ENCODE measurements at places on chromosomes 5 and 9.

DNA sequence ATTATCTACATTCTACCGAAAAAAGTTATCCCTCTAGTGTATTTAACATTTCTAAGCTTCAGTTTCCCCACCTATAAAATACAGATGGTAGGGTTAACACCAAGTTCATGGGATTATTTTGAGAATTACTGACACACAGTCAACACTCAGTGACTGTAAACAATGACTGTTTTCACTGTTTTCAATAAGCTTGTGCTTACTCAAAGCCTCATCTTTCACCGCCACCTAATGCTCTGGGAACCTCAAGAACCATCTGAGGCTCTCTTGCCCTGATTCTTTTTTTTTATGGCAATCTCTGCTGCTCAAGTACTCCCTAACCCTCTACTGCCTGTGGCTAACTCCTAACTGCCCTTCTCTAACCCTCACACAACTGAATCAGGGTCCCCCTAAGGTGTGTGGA lies 59.6 kb downstream of the SETX start:
- no peak for DNase-seq

GRCh38 chr5:4230471-4230785 lies 634.8 kb downstream of the IRX1 start:
- no peak for DNase-seq

GRCh38 chr9:120989065-120989464 lies 61.0 kb downstream of the C5 start:
- no peak for DNase-seq

- no peak for DNase-seq
Observed at GRCh38 chr5:120538644-120539043, 74.5 kb downstream of the PRR16 start.

DNA sequence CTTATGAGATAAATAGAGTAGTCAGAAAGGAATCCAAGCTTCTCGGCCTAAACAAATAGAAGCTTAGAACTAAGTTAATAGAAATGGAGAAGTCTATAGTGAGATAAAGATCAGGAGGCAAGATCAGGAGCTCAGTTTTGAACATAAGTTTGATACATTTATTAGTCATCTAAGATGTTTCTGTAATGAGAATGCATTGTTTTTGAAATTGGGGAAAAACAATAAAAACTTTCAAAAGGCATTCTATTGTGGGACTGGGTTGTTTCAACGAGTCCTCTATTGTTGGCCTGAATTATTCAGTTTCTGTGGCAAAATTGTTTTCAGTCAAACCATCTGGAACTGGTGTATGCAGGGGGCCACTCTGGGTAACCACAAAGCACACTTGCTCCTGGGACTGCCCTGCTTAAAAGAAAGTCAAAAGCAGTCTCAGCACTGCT lies 181.0 kb upstream of the CLINT1 start:
- DNase-seq: no peak

DNA sequence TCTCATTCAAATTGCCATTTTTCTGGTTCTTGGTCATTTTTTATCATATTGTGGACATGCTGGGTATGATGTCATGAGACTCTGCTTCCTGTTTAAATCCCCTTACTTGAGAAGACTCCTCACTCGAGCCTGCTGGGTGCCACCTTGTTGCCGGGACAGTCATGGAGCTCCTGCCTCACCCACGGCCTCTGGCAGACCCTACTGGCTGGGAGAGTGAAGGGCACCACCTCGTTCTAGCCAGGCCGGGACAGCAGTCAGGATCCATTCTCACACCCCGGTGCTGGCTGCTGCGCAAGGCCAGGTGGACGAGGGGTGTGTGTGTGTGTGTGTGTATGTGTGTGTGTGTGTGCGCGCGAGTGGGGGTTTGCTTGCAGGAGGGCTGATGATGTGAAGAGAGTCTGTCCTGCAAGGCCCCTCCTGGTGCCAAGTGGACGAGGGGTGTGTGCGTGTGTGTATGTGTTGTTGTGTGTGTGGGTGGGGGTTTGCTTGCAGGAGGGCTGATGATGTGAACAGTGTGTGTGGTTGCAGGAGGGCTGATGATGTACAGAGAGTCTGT lies 4.4 kb downstream of the CEP72 start:
- DNase-seq: peak; percentile 43

GRCh38 chr9:1495282-1496030 lies 445.3 kb downstream of the DMRT2 start:
- no peak for DNase-seq

DNA sequence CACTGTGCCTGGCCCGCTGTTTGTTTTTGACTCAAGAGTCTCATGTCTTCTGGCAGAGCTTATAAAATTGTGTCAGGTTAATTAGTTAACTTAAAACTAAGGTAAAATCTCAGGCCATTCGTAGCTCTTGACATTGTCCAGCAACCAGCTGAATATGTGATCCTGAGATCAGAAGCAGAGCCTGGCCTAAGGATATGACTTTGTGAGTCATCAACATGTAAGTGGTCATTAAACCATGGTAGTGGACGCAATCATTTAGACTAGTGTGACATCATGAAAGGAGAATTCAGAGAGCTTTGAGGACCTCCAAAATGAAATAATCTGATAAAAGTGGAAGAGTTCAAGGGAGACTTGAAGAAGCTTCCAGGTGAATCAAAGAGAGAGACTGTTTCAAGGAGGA lies 23.3 kb downstream of the SPZ1 start:
- DNase-seq: no peak

DNA sequence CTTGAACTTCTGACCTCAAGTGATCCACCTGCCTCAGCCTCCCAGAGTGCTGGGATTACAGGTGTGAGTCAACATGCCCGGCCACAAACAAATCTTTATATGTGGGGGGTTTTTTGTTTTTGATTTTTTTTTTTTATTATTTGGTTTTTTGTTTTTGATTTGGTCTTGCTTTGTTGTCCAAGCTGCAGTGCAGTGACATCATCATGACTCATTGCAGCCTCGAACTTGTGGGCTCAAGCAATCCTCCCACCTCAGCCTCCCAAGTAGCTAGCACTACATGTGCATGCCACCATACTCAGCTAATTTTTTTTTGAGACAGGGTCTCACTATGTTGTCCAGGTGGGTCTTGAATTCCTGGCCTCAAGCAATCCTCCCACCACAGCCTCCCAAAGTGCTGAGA lies 42.4 kb downstream of the ALDH7A1 start:
- no peak for DNase-seq

GRCh38 chr9:31210978-31211570 lies 1173.4 kb upstream of the ACO1 start:
- DNase-seq: peak; percentile 17

DNA sequence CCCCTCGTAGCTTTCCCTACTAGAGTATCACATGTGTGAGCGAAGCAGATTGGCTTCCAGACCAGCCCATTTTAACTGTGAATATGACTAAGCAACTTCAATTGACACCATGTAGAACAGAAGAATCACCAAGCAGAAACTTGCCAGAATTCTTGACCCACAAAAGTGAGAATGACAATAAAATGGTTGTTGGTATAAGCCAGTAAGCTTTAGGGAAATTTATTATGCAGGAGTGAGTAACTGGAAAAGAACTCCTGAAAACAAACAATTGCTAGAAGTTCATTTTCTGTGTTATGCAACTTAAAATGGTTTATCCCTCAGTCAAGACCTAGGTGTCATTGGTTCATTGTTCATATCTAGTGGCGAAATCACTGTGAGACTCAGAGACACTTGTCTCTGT lies 303.1 kb downstream of the DMRT2 start:
- no peak for DNase-seq

DNA sequence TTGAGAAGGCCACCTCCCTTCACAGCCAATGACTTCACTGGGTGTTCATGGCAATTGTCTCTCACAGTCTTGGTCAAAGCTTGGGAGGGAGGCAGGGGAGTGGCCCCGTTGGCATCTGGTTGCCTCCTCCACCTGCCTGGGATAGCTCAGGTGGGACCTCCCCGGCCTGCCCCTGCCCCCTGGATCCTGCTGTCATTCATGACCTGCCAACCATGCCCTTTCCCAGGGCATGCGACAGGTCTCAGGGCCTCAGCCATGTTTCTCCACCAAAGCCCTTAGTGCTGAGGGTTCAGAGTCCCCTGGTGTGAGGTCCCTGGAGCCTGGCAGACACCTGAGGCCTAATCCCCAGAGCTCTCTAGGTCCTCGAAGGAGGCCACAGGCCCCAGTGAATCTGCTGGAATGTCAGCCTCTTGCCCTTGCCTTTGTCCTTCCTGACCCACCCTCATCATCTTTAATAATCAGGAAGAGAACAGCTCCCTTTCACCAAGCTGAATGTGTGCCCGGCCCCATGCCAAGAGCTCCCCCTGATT lies 5.6 kb downstream of the DAB2IP start:
- DNase-seq: no peak

DNA sequence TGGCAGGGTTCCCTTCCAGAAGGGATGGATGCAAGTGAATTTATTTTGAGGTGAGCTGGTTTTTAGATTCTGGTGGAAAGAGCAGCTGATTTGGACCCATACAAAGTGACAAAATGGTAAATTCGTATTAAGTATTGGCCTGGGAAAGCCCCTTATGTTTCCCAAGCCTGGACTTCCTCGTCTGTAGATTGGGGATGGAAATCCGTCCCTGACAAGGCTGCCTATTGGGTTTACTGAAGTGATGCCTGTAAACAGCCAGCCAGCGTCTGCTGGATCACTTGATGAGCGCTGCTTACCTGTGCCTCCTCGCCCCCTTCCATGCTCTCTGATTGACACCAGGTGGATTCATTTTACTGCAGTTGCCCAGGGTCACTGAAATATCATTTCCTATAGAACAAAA lies 233.8 kb downstream of the GADD45G start:
- DNase-seq: no peak

DNA sequence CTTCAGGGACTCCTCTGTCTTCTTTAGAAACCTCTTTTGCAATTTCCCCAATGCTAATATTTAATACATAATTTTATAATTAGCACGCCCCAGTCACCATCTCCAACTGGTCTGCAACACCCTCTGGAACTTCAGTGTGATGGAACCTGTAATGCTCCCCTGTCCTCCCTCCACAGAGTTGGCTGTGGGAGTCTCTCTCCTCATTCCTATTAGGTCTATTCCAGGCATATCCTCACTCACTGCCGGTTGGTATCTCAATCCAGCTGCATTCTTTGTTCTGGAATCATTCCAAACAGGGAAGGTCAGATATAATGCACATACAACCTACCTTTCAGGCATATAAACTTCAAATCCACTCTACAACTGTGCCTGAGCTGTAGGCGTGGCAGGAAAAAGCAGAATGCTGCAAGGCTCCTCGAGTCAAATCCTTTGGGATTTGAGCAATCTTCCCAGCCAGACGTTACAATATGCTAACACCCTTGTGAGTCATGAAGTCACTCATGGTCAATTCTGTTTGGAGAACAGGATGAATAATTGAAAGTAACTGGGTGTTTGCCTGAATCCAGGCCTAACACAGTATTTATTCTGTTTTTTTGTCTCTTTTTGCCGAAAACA lies 293.8 kb downstream of the CWC27 start:
- peak; percentile 72 for DNase-seq

DNA sequence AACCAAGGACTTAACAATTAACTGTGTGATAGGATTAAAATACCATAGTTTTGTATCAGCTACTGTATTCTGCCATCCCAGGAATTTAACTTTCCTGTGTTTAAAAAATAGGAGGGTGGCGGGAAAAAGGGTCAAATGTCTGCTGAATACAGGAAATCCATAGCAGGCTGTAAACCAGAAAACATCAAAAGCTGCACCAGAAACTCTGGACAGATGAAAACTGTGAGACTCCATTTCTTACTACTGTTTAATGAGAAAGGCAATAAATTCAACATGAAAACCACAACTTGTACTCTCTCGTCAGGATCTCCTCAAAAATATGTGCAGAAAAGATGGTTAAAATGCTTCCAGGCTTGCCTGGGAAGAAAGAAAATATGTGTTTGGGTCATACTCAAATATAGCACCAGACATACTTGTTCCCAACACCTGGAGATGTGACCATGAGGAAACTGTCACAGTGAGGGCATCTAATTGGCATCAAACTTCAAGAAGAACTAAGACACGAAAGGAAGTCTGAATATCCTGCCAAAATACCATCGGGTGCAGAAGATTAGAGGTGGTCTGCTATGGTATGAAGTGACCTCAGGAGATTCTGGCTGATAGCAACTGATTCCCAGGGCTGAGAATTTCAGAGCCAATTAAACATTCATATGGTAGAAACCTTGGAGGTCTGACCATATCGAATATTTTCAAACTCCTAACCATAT lies 164.7 kb upstream of the TARS1 start:
- DNase-seq: no peak

DNA sequence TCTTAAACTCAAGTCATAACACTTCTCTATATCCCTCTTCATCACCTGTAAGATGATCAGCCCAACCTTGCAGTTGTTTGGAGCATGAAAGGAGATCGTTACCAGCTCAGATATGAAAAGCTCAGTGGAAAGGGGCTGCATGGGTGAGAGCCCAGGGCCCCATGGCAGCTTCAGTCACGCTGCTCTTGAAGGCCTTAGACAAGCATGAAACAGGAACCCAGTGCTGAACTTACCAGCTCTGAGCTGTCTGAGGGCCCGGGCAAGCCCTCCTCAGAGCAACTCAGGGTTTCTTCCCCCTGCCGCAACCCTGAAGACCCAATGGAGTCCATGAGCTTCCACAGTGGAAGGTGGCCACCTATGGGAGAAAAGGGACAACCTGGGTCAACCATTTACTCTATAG lies 3.3 kb downstream of the HK3 start:
- no peak for DNase-seq

- no peak for DNase-seq
Observed at GRCh38 chr9:114098021-114098935, 814 bp downstream of the KIF12 start.

GRCh38 chr5:58491216-58491892 lies at the start of gene GAPT:
Gene GAPT (plus strand): TSS chr5:58491435. CDS start chr5:58494537, 3,102 bp downstream.
- DNase-seq: no peak

All from aorta (tissue), 5 donors.